ENCODE measurements at places on chromosomes 11 and 22.

DNA sequence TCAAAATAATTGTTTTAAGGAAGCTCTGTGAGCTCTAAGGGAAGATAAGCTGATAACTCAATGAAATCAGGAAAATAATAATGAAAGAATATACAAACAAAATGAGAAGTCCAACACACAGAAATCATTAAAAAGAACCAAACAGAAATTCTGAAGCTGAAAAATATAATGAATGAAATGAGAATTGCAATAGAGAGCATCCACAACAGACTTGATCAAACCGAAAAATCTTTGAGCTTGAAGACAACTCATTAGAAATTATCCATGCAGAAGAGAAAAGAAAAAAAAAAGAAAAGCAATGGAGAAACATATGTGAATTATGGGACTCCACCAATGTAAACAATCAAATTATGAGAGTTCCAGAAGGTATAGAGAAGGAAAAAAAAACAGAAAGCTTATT, 101.0 kb downstream of the BBOX1 start:
- DNase-seq: no peak

- DNase-seq: no peak
These were observed 7.9 kb downstream of the EWSR1 start for GRCh38 chr22:29275819-29276565.

DNA sequence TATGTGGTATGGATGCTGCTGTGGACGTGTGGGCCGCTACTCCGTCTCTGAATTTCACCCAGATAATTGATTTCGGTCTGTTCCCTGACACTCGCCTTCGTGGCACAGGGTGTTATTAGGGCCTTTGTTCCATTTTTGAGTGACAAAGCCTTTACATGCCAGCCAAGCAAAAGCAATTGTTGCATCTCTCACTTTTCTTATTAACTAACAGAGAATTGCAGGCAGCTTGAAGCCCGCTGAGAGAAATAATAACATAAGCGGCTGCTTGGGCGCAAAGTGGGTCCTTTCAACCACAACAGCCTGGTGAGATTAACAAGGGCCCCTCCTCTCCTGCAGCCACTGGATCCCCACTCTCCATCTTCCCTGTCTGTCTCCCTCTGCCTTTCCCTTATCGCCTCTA, 449.4 kb downstream of the NTM start:
- no peak for DNase-seq

- no peak for DNase-seq
These were observed 28.9 kb downstream of the PAX6 start for GRCh38 chr11:31782257-31782656.

DNA sequence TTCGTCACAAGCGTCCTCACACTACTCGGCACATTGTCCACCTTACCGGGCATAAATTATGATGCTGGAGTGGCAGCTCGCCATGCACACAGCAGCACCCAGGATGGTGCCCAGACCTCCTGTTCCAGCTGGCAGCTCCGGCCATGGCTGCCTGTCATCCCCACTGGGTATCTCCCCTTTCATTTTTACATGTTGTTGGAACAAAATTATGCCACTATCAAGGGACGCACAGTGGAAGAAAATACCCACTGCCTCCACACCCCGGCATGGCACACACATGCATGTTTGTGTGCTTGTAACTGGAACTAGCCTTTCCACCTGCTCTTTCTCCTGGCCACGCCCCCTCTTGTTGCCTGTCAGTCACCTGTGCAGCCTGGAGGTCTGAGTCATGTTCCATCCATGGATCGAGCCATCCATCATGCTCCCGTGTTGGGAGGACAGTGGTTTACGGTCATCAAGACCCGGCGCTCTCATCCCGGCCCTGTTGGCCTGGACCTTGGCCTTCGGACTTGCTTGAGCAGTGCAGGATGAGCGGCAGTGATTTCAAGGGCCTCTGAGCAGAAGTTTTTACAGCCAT, 1069.6 kb downstream of the BRD1 start:
- DNase-seq: no peak

GRCh38 chr11:44752713-44753112, 26.0 kb downstream of the TSPAN18 start:
- DNase-seq: no peak

DNA sequence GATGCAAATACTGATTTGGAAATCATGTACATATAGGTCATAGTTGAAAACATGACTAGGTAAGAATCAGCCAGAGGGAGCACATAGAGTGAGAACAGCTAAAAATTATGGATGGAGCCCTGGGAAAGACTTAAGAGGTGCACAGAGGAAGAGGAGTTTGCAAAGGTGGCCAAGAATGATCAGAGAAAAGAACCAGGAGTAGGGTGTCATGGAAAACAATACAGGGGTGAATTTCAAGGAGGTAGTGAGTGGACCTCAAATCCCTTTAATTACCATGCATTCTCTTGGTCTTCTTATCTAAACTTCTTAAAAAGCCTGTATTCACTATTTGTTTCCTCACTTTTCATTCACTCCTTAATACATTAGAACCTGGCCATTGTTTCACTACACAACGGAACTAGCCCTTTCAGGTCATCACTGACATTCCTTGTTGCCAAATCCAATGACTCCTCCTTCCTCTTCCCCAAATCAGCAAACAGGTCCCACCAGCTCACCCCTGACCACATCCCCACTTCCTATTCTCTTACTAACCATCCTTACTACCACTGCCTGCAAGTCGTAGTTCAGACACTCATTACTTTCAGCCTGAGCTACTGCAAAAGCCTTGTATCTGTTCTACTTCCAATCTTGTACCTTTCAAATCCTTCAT, 22.6 kb downstream of the BUD13 start:
- DNase-seq: no peak

GRCh38 chr11:69825037-69825834, 6.0 kb upstream of the FGF3 start:
- peak; percentile 91 for DNase-seq

DNA sequence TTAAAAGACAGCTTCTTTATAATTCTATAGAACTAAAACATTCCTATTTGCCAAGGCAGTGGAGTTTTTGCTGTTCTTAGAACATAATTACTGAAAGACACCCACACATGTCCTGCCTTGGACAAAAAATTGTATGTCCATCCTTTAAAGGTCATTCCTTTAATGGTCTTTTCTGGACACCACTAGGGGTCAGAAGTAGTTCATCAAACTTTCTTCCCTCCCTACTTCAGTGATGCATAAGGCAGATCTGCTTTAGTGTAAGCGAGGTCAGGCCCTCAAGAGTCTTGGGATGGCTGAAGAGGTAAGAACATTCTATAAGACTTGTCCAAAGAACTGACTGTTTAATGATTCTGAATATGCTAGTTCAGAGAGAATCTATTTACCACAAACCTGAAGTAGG, 4.3 kb upstream of the OR51V1 start:
- peak; percentile 47 for DNase-seq

GRCh38 chr22:21041937-21042336, 3.8 kb upstream of the LRRC74B start:
- no peak for DNase-seq

DNA sequence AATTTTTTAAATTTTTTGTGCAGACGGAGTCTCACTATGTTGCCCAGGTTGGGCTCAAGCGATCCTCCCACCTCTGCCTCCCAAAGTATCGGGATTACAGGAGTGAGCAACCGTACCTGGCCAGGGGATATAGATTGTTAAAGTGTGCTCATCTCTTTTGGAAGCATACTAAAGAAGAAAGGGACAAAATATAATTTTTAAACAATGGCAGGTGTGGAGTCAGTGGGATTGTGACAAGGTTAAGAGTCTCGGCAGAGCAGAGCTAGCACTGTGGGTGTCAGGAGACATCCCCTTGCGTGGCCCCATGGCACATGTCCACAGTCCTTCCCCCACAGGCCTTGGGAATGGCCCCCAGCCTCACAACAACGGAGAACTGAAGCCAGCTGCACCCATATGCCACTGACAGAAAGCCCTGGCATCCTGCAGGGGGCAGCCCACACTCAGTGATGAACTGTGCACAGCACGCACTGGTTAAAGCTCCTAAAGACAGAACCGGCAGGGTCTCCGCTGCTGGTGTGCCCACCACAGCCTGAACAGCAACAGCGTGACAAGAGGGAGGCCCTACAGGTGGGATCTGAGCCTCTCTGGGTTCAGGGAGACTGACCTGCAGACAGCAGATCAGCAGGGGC, 29.9 kb downstream of the SERPIND1 start:
- DNase-seq: no peak

DNA sequence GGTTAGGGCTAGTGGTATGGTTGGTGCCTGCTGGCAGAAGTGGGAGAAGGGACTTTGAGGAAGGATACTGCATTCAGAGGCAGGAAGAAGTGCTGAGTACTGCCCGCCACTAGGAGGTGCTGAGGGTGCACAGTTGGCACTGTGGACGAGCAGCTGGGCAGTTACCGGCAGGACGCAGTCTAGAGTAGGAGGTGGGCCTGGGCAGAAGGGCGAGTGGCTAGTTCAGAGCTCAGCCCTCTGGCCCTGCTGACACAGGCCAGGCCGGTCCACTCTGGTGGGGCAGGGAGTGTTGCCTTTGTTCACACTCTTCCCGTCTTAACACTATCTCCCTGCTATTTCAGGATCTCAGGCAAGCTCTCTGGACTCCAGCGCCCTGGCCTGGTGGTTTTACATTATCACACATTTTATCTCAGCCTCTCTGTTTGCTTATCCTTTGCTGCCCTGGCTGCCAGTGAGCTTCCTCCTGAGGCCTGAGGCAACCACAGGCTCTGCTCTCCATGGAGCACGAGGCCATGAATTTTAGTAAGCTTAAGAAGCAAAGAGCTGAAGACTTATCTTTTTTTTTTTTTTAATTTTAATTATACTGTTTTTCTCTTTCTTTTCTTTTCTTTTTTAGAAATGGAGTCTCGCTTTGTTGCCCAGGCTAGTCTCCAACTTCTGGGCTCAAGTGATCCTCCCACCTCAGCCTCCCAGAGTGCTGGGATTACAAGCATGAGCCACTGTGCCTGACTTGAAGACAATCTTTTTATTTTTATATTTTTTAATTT, 26.9 kb downstream of the SNAP29 start:
- peak; percentile 76 for DNase-seq

DNA sequence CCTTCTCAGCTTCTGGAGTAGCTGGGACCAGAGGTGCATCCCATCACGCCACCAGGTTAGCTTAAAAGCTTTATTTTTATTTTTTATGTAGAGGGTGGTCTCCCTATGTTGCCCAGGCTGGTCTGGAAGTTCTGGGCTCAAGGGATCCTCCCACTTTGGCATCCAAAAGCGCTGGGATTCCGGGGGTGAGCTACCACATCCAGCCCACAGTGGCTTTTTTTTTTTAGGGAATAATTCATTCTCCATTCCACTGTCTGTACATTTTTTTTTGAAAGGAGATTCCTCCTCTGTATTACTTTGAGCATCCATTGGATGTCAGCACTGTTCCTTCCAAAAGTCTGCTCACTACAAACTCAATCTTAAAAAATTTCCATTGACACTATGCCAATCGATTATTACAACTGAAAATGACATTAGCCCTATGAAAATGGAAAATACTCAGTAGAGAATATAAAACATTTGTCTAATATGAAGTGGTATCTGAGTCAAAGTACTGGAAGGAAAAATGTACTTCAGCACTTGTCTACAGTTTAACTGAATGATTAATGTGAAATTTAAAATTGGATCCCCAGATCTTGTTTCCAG, 1.3 kb upstream of the LPXN start:
- DNase-seq: peak; percentile 11

DNA sequence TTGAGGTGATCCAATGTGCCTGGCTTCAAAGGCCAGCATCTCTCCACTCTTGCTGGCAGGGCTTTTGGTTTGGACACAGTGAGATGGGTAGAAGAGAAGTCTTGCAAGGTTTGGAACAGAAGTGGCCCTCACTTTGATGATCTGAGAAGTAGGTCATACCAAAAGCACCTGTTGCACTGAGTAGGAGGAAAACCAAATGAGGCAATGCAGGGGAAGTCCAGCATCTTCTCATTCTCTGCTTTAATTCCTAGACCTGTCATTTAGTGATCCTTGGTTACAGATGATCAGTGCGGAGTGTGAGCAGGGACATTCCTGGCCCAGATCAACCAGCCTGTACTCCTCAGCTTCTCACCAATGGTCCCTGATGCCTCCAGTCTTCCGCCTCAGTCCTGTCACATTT, 990.5 kb downstream of the OPCML start:
- DNase-seq: no peak

- DNase-seq: no peak
These were observed 554.7 kb downstream of the MIAT start for GRCh38 chr22:27212102-27212501.

GRCh38 chr22:42773167-42773566, 52.5 kb upstream of the A4GALT start:
- DNase-seq: no peak

GRCh38 chr11:223026-223789, 12.9 kb downstream of the SIRT3 start:
- DNase-seq: no peak

DNA sequence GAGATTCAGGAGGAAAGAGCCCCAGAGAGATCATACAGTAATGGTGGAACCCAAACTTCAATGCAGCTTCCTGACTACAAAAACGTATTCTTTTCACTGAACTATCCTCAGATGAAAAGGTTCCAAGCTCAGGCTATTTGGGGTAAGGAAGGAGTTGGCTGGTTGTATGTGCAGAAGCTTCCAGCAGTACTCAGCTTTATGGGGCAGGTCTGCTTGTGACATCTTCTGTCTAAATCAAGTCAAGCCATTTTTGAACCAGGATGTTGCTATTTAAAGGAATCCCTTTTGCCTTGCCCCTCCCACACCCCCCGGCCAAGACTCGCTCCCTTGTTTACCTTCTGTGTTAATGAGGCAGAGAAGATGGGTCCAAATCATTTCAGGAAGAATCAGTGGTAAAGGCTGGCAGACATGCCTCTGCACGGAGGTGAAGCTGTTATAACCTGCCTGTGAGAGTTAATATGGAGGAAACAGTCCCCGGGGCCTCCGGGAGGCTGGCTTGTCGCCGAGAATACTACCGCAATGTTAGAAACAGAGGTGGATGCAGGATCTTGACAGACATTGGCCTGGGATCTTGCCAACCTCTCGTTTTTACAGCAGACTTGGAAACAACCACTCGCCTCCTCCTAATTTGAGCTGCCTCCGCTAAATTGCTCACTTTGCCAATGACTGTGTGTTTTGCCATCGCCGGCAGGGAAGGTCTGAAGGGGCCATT, 45.4 kb downstream of the TIMP3 start:
- no peak for DNase-seq

- no peak for DNase-seq
These were observed 49.9 kb downstream of the BIRC2 start for GRCh38 chr11:102396708-102397563.

GRCh38 chr11:2929950-2930703, 907 bp upstream of the PHLDA2 start:
- DNase-seq: peak; percentile 57

GRCh38 chr22:39746600-39747262, 146.8 kb downstream of the ENTHD1 start:
- no peak for DNase-seq

- DNase-seq: peak; percentile 20
These were observed 908 bp downstream of the LIMK2 start for GRCh38 chr22:31212783-31213629.

GRCh38 chr11:30774496-30775232, 188.5 kb upstream of the MPPED2 start:
- no peak for DNase-seq

Data from urothelium cell line (cell line).